Liver (tissue), 10 donors: ENCODE measurements at places on chromosomes 4 and X.

GRCh38 chr4:78288327-78288726 is 231.2 kb downstream of the FRAS1 start:
- no peak for DNase-seq

- DNase-seq = no peak
Measured at GRCh38 chr4:93633721-93634120, 194.8 kb upstream of the ATOH1 start.

DNA sequence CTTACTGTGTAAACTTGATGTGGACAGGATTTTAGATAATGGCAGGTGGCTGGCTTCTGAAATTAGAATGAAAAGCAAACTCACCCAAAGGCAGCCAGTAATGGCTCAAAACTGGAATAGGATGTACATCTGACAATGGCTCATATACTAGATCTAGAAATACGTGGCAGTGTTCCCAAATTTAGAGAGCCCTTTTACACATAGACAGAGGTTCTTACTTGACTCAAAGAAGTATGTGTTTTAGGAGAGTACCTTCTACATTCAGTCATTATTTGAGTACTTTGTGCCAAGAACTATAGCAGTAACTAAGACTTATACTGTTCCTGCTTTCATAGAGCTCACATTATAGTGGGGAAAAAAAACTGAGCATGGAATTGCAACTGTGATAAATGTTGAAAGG is 48.0 kb downstream of the UBE2K start:
- no peak for DNase-seq

- no peak for DNase-seq
Measured at GRCh38 chrX:55451141-55451540, 786 bp upstream of the MAGEH1 start.
